Activated naive CD4-positive, alpha-beta T cell treated with anti-CD3 and anti-CD28 coated beads for 36 hours (primary cell): ENCODE measurements at places on chromosomes 3 and 15.

- no peak for DNase-seq
Measured at GRCh38 chr15:62895139-62895866, 147.2 kb upstream of the TPM1 start.

- DNase-seq: no peak
Measured at GRCh38 chr3:109131276-109131675, 5.2 kb upstream of the C3orf85 start.

- no peak for DNase-seq
Measured at GRCh38 chr3:135034291-135034768, 239.3 kb downstream of the EPHB1 start.

GRCh38 chr3:15892311-15893227 is 94.8 kb upstream of the ANKRD28 start:
- no peak for DNase-seq

DNA sequence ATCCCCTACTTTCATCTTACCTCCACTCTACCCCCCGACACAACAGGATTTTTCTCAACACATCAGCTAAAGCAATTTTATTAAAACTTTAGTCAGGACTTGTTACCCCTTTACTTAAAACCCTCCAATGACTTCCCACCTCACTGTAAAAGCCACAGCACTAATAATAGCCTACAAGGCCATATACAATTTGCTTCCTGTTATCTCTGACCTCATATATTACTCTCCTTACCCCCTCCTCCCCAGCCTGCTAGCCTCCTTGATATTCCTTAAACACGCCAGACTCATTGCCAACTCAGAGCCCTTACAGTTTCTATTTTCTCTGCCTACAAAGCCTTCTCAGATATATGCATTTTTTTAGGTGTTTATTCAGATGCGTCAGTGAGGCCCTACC is 54.4 kb downstream of the DCUN1D1 start:
- DNase-seq: no peak

DNA sequence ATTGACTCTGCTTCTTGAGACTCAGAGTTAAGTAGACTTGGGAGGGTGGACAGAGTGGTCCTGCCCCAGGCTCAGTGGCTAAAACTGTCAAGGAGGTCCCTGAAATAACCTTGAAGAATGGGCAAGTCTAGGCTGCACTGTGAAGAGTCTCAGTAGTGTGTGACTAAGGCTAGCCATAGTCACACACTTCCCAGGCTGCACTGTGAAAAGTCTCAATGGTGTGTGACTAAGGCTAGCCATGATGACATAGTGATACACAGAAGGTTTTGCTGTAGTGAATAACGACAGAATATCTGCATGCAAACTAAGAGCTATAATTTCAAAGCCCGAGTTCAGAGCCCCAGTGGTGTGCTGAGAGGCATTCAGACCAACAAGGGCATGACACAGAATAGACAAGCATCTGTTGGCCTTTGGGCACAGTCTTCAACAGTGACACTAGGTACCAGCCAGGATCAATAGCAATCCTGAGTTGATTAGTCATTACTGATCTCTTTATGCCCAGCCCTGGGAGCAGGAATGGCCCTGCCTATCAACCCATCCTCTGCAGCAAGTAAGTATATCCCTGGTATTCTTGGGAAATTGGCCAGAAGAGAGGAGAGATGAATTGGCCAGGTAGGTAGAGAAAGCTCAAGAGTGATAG is 72.4 kb upstream of the BBX start:
- peak; percentile 42 for DNase-seq

- DNase-seq: no peak
Measured at GRCh38 chr3:169992781-169993180, 26.2 kb downstream of the SEC62 start.

- DNase-seq: no peak
Measured at GRCh38 chr15:39279311-39279710, 301.6 kb upstream of the THBS1 start.

GRCh38 chr15:83115831-83116565 is 8.6 kb downstream of the TM6SF1 start:
- DNase-seq: no peak

- DNase-seq: peak; percentile 20
Measured at GRCh38 chr15:29449136-29449535, 179.5 kb upstream of the NSMCE3 start.

GRCh38 chr15:73573572-73573971 is 59.6 kb downstream of the NPTN start:
- DNase-seq: no peak

- no peak for DNase-seq
Measured at GRCh38 chr3:194750491-194750828, 64.8 kb downstream of the FAM43A start.

DNA sequence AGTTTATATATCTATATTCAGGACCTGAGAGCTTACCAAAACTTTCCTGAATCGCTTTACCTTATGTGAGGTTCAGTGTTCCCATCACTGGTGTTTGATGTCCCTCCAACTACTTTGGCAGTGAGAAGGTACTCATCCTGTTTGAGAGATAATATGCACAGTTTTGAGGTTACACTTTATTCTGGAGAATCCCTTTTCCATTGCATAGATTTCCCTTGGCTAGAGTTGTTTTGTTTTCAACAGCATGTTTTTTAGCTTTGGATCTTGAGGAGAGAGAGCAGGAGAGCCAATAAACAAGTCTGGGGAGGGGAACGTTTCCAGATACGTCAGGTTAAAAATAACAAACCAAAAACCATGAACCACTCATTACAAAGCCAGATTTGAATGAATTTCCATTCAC is 33.6 kb downstream of the CD200 start:
- no peak for DNase-seq

DNA sequence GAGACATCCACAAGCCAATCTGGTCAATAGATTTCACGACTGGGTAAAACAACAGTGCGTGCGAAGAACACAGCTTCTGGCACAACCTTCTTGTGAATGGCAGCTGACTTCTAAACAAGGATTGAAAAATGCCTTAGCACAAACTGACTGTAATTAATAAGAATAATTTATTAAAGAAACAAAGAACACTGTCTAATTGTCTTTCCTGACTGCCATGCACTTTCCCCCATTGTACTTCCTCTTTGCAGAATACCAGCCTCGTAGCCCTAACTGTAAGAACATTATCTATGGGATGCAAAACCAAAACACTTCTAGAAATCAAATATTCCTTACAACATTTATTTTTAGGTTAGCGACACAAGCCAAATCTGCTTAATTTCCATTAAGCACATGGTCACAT is 6.5 kb downstream of the FOXP1 start:
- DNase-seq: no peak

GRCh38 chr3:189593581-189593980 is 37.6 kb upstream of the TP63 start:
- no peak for DNase-seq

DNA sequence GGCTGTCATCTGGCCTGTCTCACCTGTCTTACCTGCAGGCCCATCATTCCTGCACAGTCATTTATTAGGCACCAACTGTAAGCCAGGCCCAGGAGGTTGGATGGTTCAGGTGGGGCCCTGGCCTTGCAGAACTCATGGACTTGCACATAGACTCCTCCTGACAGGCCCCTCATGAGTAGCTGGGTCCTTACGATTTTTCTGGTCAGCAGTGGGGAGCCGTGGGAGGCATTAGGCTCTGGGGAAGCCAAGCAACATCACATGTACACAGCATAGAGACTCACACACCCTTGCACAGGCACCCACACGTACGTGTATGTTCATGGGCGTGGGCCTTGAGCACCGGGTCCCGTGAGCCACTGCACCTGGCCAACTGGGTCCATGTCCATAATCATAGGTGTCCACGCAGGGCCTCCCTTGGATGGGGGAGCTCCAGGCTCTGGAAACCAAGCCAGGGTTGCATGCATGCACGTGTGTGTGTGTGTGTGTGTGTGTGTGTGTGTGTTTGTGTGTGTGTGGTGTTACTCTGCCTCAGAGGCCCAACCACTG is 20.3 kb downstream of the CISH start:
- peak; percentile 39 for DNase-seq

DNA sequence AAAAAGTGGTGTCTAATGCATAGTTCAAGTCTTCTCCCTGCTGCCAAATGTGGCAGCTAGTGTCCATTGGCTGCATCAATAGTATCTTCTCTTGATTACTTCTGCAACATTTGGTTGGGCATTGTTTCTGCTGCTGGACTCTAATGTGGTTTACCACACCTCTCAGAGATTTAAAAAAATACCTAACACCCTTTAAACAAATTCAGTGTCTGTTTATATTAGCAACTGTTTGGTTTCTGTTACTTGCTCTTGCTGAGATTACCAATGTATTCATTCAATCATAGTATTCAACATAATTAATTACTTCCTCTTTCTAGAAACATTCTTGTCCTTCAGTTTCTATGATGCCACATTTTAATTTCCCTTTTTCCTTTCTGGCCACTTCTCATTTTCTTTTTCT is 20.3 kb upstream of the NECTIN3 start:
- no peak for DNase-seq

DNA sequence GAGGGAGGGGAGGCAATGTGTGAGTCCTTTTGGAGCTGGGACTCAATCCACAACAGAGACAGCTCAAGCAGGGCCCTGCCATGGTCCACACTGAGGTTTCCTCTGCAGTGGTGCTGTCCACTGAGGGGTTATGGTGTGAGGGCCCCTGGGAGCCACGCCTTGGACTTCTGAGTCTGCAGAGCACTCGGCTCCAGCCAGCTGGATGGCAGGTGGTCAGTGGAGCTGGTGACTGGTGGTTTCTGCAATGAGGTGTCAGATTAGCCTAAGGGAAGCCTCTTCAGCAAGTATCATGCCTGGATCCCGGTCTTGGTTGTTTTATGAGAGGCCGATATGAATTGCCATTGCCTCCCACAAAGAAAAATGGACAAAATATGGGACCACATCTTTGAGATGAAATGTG is 21.7 kb downstream of the LSM3 start:
- DNase-seq: no peak

DNA sequence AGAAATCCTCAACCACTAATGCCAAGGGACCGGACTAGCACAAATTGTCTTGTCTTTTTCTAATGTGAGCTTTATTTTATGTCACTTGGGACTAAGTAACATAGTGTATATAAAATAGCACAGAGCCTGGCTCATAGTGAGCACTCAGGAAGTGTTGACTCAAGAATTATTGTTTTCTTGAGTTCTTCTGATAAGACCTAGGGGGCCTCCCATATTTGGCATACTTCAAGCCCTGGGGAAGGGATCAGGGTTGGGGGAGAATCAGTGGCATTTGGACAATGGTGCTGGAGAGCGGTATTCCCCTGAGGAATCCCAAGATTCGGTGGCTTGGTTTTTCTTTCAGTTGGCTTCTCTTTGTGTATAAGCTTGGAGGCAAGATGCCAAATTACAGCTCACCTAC is 19.4 kb downstream of the ZNF80 start:
- DNase-seq: no peak

DNA sequence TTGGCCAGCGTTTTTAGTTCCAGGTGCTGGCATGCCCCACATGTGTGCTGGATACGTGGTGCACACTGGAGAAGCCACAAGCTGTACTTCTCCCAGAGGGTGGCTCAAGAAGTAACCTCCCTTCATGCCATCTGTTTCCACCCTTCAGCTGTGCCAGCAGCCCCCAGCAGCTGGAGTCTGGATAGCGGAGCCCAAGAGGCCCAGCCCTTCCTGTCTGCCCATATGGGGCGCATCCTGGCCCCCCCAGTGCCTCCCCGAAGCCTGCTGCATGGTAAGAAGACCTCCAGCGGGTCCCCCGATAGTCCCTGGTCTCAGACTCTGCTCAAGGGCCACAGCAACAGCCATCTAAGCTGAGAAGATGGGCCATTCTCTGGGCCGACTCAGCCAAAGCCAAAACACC is 5.8 kb upstream of the MANF start:
- no peak for DNase-seq

DNA sequence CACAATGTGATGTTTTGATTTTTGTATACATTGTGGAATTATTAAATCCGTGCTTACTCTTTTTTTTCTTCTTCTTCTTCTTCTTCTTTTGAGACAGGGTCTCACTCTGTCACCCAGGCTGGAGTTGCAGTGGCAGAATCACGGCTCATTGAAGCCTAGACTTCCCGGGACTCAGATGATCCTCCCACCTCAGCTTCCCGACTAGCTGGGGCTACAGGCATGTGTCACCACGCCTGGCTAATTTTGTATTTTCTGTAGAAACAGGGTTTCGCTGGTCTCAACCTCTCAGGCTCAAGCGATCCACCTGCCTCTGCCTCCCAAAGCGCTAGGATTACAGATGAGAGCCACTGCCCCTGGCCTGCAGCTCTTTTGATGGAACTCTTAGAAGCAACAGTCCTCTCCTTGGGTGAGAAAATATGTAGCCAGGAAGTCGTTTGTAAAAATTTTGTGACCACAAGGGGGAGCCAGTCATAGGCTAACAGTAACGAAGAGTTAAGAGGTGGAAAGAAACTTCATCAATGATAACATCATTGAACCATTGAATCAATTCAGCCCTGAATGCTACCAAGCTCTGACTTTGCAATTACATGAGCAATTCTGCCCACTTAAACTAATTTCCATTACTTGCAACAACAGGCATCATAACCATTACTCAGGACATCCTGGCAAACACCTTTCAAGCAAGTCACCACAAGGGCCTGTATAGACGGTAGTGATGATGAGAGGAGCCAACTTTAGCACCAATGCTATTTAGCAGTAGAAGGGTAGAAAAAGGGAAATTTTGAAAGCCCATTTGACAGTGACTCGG is 16.7 kb upstream of the CMTM7 start:
- peak; percentile 88 for DNase-seq

DNA sequence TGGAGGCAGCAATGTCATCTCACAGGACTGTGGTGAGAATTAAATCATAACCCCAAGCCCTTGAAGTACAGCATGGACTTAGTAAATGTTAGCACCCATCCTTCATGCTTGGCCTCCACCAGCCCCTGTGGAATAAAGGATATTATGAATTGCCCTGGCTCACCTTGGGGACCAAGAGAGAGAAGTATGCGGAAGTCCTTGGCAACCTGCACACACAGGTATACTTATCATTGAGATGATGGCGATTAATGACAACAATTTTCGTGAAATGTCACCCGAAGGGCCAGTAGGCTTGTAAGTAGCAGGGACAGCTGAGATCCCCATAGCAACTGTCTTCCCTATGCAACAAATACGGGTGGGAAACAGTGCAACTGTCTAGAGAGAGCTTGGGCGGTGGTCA is 102.0 kb downstream of the FAM43A start:
- no peak for DNase-seq

GRCh38 chr3:46196261-46196957 is 11.7 kb downstream of the CCR1 start:
- DNase-seq: no peak

- DNase-seq: peak; percentile 47
Measured at GRCh38 chr3:58998476-58999117, 51.2 kb downstream of the CFAP20DC start.

- DNase-seq: no peak
Measured at GRCh38 chr3:110736332-110736731, 335.3 kb upstream of the NECTIN3 start.

- peak; percentile 11 for DNase-seq
Measured at GRCh38 chr15:39976291-39977274, 42.7 kb downstream of the EIF2AK4 start.

- peak; percentile 48 for DNase-seq
Measured at GRCh38 chr15:66912001-66912400, 153.4 kb upstream of the SMAD3 start.

DNA sequence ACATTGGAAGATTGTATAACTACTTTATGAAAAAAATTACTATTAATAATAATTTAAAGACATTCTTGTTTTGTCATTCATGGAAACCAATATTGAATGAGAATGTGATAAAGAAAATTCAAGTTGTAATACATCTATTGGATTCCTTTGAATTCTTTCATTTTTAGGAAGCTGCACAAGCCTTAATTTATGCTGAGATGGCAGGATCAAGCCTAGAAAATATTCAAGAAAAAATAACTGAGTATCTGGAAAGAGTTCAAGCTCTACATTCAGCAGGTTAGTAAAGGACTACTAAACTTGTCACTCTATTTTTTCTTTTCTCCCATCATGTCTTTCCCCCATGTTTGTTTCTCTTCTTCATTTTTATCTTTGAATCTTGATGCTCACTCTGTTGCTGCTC is 5.9 kb downstream of the CAPN7 start:
- no peak for DNase-seq
